ENCODE measurements at places on chromosomes 7 and 10.

DNA sequence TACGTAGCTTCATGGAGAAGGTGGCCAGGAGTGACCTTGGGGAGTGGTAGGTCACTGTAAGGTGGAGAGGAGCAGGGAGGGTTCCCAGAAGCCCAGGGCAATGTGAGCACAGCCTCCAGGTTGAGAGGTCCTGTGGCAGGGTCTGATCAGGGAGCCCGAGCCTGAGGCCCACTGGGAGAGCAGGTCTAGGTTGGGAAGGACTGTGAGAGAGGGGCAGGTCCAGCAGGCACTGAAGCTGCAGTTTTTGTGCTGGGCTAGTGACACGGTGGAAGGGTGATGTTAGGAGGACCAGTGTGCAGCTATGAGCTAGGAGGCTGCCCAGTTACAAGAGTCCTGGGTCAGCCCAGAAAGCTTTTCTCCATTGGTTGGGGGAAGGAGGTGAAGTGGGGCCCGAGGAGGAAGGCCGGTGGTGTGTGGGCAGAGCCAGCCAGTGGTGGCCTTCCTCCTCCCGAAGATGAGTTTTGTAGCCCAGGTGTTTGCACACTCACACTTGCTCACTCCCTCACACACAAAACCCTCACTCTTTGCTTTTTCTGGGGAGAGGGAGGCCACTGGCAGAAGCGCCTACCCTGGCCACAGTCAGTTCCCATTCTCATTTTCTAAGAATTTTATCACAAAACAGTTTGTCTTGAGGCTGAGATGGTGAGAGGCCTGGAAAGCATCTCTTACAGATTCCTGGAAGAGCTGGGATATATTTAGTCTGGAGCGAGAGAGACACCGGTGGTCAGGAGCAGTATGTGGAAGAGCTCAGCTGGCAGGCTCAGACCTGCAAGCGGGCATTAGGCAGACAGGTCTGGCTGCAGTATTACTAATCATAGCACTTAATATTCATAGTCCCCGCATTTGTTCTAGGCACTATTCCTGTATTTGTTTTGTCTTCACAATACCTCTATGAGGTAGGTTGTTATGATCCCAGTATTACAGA is 57.1 kb downstream of the ZNF467 start:
- no peak overlapping the region for H3K4me3 ChIP-seq
- no peaks in the 10 kb centered on the region for H3K27me3 ChIP-seq
- DNase-seq = peak; percentile 94
- H3K4me1 ChIP-seq = peaks cover 32% of the 10 kb centered on the region

DNA sequence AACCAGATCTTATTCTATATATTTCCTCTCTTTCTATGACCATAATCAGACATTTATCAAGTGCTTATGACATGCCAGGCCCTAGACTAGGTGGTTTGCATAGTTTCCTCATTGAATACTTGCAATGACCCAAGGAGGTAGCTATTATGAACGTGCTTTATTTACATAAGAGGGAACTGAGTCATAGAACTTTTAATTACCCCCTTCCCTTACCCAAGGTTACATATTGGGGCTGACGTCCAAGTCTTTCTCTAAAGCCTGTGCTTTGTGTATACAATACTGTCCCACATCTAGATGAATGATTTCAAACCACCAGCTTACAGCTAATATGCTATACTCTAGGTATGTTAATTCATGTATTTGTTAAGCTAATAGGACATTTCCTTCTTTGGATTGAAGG is 91.9 kb upstream of the NPY start:
- H3K4me1 ChIP-seq = no peaks in the 10 kb centered on the region
- no peaks in the 10 kb centered on the region for H3K27me3 ChIP-seq
- no peak overlapping the region for H3K4me3 ChIP-seq

- peaks cover 16% of the 10 kb centered on the region for H3K36me3 ChIP-seq
- no peak overlapping the region for H3K4me3 ChIP-seq
- H3K4me1 ChIP-seq = no peaks in the 10 kb centered on the region
- no peaks in the 10 kb centered on the region for H3K27me3 ChIP-seq
- H3K27ac ChIP-seq = no peak overlapping the region
Measured at GRCh38 chr10:113846036-113846435, 7.8 kb downstream of the DCLRE1A start.

GRCh38 chr7:2117646-2118045 is 115.1 kb downstream of the MAD1L1 start:
- H3K27me3 ChIP-seq = no peaks in the 10 kb centered on the region
- DNase-seq = no peak
- no peak overlapping the region for H3K4me3 ChIP-seq
- H3K36me3 ChIP-seq = no peaks in the 10 kb centered on the region
- peaks cover 32% of the 10 kb centered on the region for H3K4me1 ChIP-seq

GRCh38 chr10:62153191-62153590 is 115.5 kb downstream of the RTKN2 start:
- H3K4me1 ChIP-seq = no peaks in the 10 kb centered on the region
- no peaks in the 10 kb centered on the region for H3K36me3 ChIP-seq
- no peak for DNase-seq
- no peak overlapping the region for H3K4me3 ChIP-seq
- no peaks in the 10 kb centered on the region for H3K27me3 ChIP-seq

- DNase-seq = no peak
- peaks cover 23% of the 10 kb centered on the region for H3K4me1 ChIP-seq
- peaks cover 6% of the 10 kb centered on the region for H3K36me3 ChIP-seq
- no peak overlapping the region for H3K4me3 ChIP-seq
Measured at GRCh38 chr7:44062180-44062902, 3.0 kb downstream of the PGAM2 start.

- peaks cover 8% of the 10 kb centered on the region for H3K4me1 ChIP-seq
- peak overlapping the region; percentile 31 for H3K4me3 ChIP-seq
- no peaks in the 10 kb centered on the region for H3K36me3 ChIP-seq
- no peaks in the 10 kb centered on the region for H3K27me3 ChIP-seq
- no peak for DNase-seq
- H3K27ac ChIP-seq = no peak overlapping the region
Measured at GRCh38 chr10:121608469-121609190, 10.4 kb upstream of the FGFR2 start.

GRCh38 chr10:115665549-115665948 is 572.4 kb downstream of the ATRNL1 start:
- DNase-seq = no peak
- no peaks in the 10 kb centered on the region for H3K36me3 ChIP-seq
- H3K4me1 ChIP-seq = no peaks in the 10 kb centered on the region

All from vagina (tissue), 2 donors.